ENCODE measurements at places on chromosomes 3 and 15.
A peak's percentile ranks its signal among the peaks of the same experiment; 100 is the strongest.

GRCh38 chr15:78316283-78317083 is 17.1 kb upstream of the SKIC8 start:
- no peak for DNase-seq

DNA sequence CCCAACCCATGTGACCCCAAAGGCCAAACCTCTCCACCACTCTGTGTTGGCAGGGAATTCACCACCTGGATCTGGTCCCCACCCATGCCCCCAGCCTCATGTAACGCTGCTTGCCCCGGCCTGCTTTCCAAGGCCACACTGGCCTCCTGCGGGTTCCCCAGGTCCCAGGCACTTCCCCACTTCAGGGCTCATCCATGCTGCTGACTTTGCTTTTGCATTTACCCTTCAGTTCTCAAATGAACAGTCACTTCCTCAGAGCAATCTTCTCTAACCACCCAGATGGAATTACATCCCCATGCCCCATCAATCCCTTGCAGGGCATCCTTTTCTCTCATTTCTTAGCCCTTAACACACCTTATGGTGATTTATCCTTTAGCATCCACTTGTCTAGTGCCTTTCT is 9.2 kb downstream of the DAPK2 start:
- DNase-seq: no peak

DNA sequence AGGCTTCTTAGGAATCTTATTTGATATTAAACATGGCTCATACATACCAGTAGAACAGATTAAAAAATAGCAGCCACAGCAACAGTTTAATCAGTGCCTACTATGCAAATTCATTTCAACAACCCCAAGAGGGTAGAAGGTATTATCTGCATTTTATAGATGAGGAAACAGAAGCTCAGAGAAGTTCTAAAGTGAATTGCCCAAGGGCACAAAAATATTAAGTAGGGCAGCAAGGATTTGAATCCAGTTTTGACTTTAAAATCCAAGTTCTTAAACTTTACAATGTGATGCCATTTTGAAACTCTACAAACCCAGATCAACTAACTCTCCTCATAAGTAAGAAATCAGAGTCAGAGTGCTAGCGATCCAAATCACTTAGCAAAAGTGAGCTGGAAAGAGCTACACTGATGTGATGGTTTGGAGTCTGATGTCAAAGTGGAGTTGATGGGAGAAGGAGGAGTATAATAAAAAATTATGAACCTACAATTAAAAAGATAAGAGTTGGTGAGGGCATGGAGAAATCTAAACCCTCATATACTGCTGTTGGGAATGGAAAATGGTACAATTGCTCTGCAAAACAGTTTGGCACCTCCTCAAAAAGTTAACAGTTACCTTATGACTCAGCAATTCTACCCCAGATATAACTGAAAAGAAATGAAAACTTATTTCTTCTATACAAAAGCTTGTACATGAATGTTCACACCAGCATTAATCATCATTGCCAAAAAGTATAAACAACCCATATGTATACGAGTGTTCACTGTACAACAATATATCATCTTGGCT is 51.0 kb upstream of the PLXND1 start:
- peak; percentile 42 for DNase-seq

GRCh38 chr3:146550743-146551510 is 6.5 kb upstream of the PLSCR1 start:
- peak; percentile 87 for DNase-seq

- no peak for DNase-seq
These were observed 63.2 kb upstream of the NDUFB4 start for GRCh38 chr3:120532969-120533368.

- DNase-seq: no peak
These were observed 1054.6 kb upstream of the EPHA6 start for GRCh38 chr3:95759614-95760301.
